Activated CD4-positive, alpha-beta T cell treated with anti-CD3 and anti-CD28 coated beads for 24 hours (primary cell): ENCODE measurements at places on chromosomes 5 and 9.

- DNase-seq = no peak
These were observed 10.2 kb upstream of the NKD2 start for GRCh38 chr5:998246-999031.

DNA sequence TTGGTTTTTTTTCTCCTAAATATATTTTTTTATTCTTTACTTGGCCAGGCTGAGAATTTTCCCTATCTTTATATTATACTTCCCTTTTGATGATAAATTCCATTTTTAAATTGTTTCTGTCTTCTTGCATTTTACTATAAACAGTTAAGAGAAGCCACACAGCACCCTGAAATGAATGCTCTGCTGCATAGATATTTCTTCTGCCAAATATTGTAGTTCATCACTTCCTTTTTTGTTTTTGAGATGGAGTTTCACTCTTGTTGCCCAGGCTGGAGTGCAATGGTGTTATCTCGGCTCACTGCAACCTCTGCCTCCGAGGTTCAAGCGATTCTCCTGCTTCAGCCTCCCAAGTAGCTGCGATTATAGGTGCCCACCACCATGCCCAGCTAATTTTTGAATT is 8.5 kb upstream of the INIP start:
- no peak for DNase-seq

GRCh38 chr9:109816490-109816889 is 36.5 kb downstream of the PALM2AKAP2 start:
- no peak for DNase-seq

DNA sequence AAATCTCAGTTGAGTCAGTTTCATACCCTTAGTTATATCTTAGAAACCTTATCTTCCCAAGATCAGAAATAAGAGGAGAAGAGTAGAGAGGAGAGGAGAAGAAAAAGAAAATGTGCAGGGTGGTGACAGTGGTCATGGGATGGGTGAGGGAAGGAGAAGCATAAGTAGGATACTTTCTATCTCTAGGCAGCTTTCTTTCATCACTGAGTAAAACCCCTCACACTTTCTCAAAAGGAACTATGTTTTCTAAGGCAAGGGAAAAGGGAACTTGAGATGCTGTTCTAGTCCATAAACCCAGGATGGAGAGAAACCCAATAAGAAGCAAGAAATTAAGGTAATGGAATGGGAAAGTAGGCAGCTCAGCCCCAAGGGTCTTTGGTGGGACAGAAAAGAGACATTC is 225.3 kb downstream of the MCTP1 start:
- DNase-seq = no peak

DNA sequence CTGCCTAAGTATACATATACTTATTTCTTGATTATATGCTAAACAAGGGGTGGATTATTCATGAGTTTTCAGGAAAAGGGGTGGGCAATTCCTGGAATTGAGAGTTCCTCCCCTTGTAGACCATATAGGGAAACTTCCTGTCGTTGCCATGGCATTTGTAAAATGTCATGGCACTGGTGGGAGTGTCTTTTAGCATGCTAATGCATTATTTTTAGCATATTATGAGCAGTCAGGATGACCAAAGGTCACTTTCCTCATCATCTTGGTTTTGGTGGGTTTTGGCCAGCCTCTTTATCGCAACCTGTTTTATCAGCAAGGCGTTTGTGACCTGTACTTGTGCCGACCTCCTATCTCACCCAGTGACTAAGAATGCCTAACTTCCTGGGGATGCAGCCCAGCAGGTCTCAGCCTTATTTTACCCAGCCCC is 80.9 kb downstream of the ALDH7A1 start:
- no peak for DNase-seq

DNA sequence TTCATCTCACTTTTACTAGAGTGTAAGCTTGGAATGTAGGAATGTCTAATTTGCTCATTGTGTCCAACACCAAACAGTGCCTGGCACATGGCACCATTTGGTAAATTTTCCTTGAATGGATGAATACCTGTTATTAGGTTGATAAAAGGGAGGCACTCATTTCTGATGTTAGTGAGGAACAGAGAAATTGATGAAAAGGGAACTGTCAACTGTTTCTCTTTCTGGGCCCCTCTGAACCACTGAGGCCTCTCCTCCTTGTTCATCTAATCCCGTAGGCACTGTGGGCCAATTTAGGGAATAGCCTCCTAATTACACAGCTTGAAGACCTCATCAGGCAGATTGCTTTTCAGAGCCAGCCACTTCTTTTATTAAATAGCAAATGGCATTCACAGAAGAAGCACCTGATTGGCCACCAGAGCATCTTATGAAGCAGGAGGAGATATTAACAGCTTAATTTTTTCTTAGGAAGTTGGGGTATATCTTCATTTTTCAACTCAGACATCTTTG is 22.6 kb downstream of the MRRF start:
- no peak for DNase-seq

DNA sequence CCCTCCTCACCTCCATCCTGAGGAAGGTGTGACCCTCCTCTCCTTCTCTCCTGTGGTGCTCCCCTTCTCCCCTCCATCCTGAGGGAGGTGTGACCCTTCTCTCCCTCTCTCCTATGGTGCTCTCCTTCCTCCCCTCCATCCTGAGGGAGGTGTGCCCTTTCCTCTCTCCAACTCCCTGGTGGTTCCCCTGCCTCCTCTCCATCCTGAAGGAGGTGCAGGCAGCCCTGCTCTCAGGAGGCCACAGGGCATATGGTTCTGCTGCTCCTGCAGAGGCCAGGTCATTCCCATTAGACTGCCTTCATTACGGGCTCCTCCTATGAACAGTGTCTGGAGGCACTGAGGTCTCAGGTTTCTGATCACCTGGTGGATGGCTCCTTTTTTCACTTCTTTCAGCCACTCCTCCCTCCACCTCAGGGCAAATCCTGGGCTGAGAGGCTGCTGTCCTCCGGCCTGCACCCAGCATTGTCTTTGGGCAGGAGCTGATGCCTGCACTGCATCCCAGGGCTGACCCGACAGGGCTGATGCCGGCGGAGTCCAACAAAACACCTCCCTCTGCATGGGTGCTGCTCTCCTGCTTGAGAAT is 197.1 kb downstream of the MED10 start:
- no peak for DNase-seq

DNA sequence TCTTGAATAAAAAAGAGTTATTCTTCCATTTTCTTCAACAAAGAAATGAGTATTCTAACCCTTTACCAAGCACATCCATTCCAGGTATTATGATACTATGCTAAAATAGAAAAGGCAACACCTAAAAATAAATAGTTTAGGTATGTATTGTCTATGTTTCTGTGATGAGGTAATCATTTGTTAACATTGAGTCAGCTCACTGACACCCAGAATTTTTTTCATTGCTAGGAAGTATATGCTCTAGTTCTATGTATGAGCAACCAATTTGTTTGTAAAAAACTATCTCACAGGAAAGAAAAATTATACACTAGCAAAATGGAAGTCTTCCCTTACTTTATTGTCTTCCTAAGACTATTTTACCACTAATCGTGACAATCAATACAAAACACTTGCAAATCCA is 615.6 kb upstream of the GRIN3A start:
- no peak for DNase-seq

DNA sequence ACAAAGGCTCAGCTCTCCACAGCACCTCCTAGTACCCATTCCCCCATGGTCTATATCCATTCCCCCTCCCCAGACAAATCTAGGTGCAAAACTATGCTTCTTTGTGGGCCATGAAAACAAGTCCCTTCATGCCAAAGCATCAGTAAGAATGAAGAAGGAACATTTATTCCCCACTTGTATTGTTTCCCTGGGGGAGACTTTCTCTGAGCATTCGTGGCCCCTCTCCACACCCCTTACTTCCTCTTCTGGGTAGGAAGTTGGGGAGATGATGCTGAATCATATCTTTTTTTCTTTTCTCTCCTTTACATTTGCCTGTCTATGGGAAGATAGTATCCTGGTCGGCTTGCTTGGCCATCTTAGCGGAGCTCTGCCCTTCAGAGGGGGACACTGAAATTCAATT is 246.8 kb downstream of the NSG2 start:
- no peak for DNase-seq

DNA sequence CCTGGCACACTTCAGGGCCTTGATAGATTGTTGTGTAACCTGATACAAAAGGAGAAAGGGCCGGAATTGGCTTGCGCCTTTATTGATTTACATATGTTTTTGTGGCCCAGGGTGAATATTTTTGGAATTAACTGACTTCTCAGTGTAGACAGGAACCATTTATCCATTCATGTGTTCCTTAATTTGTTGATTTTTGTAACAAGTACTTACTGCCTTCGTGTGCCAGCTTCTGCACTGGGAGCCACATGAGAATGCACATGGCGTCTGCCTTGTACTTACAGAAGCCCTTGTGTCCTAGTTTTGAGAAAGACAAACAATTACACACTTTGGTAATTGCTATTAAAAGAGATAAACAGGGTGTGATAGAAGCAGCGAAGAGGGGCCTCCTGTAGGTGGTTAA is 26.4 kb downstream of the EHMT1 start:
- DNase-seq = no peak

- no peak for DNase-seq
These were observed 232.3 kb upstream of the TBCA start for GRCh38 chr5:78008356-78008967.

GRCh38 chr9:130990978-130991777 is 17.8 kb upstream of the LAMC3 start:
- no peak for DNase-seq

GRCh38 chr5:167311340-167311739 is 980.1 kb upstream of the WWC1 start:
- no peak for DNase-seq

- no peak for DNase-seq
These were observed 49.5 kb downstream of the CAMSAP1 start for GRCh38 chr9:135857843-135858242.

GRCh38 chr9:110742741-110743371 is 74.3 kb downstream of the MUSK start:
- no peak for DNase-seq

DNA sequence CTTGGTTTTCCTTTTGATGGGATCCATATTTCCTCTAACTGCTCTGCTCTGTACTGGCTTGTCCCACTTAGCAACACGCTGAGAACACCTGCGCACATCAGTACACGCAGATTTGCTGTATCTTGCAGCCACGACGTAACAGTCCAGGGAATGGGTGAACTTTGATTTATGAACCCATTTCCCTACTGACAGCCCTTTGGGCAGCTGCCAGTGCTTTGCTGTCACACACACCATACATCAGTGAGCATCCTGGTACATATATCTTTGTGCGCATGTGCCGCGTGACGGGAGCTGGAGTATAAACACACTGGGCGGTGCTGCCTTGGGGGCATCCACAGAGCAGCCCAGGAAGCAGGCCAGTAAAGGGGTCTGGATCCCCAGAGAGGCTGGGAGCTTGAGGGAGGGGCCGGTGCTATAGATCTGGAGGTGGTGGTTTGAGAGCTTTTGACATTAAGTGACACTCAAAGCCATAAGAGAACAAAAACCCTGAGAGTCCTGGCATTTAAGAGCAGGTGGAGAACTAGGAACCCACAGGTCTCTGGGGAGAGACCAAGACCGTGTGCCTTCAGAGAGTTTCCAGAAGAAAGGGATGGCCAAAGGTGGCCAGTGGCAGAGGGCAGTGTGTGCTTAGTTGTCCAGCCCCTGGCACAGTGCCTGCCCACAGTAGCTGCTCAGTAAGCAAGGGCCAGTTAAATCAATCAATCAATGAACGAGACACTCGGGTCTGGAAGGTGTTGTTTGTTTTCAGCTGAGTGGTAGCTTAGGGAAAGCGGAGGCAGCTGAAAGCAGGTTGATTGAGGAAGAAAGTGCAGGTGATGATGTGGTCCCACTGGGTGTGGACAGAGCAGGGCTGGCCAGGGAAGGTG is 53.7 kb downstream of the LMX1B start:
- DNase-seq = no peak

- DNase-seq = no peak
These were observed 521.3 kb upstream of the TRPC7 start for GRCh38 chr5:136886608-136887007.

DNA sequence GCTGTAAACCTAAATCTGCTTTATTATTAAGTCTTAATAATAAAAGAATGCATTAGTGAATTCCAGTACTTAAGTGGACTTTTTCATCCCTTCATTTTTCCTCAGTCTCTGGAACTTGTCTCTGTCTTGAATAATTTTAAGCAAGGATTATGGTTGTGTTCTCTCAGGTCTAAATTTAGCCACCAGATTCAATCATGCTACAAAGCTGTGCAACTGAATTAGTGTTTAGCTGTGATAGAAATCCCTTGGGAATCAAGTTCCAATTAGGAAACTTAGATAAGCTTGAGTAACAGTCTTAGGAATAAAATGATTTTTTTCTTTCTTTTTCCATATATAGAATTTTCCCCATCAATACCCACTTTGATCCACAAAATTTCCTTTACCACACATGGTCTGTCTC is 104.3 kb downstream of the PLPPR1 start:
- DNase-seq = no peak

GRCh38 chr5:59037941-59038797 is 455.3 kb downstream of the RAB3C start:
- no peak for DNase-seq

GRCh38 chr5:122608222-122608621 is 166.7 kb upstream of the SNX2 start:
- no peak for DNase-seq

GRCh38 chr9:107759823-107760166 is 270.2 kb upstream of the KLF4 start:
- no peak for DNase-seq

GRCh38 chr9:26061948-26062575 is 383.8 kb upstream of the TUSC1 start:
- DNase-seq = no peak

DNA sequence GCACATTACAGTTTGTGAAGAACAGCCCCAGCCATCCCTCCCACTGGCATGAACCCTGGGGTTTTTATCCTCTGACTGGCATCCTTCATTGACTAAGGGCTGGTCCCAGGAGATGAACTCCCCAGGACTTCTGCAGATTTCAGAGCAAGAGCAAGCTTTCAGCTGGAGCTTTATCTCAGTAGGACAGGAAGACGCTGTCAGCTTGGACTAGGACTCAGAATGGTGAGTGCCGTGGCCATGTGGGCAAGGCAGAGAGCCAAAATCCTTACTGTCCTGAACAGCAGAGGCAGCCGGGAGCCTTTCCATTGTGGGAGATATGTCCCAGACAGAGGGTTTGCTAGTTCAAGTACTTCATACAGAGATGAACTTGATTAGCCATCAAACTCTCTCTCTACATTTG is 3.2 kb upstream of the ACOT12 start:
- DNase-seq = no peak

GRCh38 chr5:119651486-119651885 is 22.1 kb downstream of the FAM170A start:
- no peak for DNase-seq

DNA sequence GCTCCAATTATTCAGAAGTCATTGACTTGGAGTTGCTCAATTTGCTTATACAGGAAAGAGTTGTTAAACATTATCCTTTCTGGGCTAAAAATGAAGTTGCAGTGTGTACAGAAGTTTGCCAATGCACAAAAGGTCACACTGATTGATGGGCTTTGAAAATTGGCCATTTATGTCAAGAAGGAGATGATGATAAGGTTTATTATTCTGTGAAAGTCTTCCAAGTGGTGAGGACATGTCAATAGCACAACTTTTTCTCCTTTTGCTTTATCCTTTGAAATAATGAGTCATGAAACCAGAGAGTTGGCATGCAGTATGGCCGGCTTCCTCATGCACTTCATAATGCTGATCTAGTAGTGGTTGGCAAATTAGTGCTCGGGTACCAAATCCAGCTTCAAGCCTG is 848.5 kb upstream of the WWC1 start:
- no peak for DNase-seq

GRCh38 chr5:52466749-52467520 is 320.8 kb upstream of the ITGA1 start:
- DNase-seq = no peak
